Neural crest cell (in vitro differentiated cells): ENCODE measurements at places on chromosomes 5 and 9.

GRCh38 chr5:4737868-4738267, 402.3 kb upstream of the ADAMTS16 start:
- no peak for DNase-seq

DNA sequence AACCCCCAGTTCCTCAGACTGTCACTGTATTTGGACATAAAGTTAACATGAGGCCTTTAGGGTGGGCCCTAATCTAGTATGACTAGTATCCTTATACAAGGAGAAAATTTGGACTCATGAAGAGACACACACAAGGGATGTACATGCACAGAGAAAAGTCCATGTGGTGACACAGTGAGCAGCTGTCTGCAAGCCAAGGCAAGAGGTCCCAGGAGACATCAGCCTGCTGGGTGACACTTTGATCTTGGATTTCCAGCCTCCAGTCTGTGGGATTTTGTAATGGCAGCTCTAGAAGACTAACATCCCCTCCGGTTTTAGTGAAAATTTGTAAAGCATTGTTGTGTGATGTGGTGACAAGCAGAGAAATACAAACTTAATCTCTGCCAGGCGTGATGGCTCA, 66.1 kb downstream of the RAI14 start:
- no peak for DNase-seq

DNA sequence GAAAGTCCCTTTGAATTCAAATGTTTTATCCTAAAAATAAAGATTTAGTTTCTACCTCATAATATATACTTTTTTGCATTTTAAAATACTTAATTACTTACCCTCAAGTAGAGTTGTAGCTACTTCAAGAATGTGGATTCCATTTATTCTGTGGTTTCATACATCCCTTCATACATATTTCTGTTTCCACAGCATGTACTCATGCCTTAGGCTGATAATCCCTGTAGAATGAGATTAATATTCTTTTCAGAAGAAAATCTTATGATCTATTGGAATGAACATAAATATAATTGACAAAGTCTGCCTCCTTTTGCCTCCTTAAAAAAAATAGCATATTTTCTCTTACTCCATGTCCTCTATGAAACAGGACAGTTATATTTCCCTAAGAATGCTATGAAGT, 465.7 kb downstream of the DTWD2 start:
- DNase-seq, result no peak

DNA sequence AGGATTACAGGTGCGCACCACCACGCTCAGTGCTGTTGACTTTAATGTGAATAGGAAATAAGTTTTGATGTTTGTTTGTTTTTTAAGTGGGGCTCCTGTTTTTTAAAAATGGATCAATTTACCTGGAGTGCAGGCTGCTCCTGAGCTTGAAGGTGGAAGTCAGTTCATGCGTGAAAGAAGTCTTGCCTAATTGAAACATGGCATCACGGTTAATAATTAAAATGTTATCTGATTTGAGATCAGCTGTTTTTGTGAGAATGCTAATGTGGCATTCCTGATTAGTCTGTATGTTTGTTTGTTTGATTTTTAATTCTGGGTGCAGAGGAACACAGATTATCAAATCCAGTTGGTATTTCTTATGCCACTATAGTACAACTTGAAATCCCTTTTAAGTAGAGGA, 6.5 kb downstream of the SFXN1 start:
- DNase-seq, result no peak

GRCh38 chr9:35426627-35427026, 63.3 kb upstream of the RUSC2 start:
- no peak for DNase-seq

DNA sequence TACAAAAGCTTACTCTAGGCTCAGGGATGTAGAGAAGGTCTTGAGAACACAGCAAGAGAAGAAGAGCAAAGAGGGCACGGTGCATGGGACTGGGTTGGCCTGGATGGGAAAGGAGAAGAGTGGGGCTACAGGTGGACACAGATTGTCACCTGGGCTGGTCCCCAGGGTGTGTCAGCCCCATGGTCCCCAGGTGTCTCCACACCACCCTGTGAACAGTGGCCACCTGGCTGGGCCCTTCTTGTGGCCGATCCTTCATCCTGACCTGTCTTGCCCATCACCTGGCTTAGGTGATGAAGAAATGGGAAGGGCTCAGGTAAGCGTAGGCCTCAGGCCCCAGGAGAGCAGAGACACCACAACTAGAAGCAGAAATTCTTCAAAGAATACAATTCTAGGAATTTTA, 188.9 kb downstream of the TENT4A start:
- no peak for DNase-seq

DNA sequence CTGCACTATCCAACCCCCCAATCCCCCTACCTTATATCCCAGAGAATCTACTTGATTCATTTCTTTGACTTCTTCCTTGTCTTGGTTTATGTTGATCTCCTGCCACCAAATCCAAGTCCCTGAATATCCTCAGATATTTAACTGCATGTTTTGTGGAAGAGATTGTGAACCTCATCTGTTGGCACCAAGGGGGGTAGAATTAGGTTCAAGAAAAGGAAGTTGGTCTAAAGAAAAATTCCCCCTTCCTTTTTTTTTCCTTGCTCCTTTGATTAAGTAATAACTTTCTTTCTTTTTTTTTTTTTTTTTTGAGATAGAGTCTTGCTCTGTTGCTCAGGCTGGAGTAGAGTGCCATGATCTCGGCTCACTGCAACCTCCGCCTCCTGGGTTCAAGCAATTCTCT, 526 bp upstream of the CD14 start:
- no peak for DNase-seq

- DNase-seq, result no peak
Observed at GRCh38 chr5:149298842-149299404, 27.3 kb downstream of the AFAP1L1 start.

DNA sequence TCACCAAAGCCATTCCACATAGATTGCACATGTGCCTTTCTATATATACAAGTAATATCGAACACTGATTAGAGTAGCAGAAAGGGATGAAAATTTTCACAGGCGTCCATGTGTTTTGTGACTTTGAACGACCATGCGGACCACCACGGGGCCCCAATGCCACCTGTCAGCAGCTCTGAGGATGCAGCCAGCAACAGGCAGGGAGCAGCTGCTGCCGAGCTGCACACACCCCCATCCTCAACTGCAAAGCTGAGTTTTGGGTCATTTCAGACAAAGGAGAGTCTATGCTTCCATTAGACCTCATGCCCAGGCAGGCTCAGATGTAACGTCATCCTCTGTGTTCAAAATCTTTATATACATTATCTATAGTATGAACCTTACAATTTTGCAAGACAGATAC, 503.8 kb downstream of the IRX1 start:
- no peak for DNase-seq

GRCh38 chr5:5456858-5457257, 34.4 kb downstream of the ICE1 start:
- DNase-seq, result no peak

DNA sequence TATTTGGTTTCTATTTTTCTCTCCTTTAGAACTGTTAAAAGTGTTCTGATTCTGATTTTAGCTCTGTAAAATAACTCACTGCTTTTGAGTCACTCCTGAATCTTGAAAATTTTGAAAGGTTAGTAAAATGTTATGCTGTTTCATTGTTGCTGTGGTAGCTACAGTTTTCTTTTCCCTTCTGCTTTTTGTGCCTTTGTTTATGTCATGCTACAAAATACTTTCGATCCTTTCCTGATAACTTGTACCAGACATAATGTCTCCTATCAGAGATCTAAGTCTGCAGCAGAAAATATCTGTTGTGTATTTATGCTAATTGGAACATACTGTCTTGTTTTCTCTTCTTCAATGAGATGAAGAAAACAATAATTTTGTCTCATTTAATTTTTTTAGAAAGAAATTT, 26.9 kb upstream of the CEP120 start:
- no peak for DNase-seq

DNA sequence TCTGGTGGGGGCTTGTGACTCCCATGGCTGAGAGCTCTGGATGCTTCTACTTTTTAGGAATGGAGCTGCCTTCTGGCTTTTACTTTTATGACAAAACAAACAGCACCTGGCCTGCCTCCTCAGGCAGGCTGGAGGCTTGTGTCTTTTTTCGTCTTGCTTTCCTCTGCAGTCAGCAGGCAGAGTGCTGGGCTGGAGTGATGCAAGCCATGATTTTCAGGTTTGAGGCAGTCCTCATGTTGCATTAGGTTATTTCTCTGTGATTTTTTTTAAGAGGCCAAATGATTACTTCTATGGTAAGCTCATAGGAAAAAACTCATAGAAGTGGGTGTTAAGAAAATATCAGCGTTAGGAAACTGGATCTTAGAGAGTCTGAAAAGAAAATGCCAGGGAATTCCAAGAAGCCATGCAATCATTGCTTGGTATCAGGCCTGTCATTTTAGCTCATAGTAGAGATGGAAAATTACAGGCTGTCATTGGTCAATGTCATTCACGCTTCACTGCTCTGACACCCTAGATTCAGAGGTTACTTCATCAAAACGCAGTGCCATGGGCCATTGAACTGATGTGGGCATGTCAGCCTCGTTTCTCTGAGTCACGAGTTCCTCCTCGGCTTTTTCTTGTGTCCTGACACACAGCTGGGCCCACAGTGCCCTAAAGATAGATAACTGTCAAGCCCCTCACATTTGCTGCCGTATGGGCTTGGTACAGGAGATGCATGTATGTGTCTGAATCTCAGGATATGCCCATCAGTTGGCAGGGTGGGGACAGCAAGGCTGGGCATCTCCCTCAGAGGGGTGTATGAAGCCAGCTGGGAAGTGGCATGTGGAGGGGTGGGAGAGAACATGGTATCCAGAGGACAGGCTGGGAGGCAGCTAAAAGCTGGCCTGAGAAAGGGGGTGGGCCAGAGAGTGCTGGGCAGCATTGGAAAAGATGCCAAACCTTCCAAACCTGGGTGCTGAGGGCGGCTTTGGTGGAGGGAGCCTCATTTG, 151.8 kb downstream of the HSPA4 start:
- no peak for DNase-seq

- no peak for DNase-seq
Observed at GRCh38 chr5:139605887-139606286, 42.3 kb upstream of the CXXC5 start.

DNA sequence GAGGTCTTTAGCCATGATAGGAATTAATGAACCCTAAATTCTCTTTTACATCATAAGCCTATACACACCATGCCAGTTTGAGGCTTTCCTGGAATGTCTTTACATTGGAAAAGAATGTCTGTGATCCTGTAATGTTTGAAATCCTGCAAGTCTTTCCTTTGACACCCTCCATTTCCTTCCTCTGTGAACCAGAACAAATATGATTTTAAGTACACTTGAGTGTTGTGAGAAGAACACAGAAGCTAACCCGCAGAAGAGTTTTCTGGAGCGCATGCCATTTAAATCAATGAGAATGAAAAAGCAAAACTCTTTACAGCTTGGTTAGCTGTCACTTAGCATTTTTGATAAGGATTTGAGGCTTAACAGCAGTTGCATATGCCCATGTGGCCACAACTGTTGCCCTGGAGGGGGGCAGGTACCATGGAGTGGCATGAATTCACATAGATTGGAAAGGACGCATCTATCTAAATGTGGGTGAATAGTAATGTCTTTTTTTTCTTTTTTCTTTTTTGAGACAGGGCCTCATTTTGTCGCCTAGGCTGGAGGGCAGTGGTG, 372.6 kb downstream of the KDM4C start:
- DNase-seq, result no peak

GRCh38 chr5:125348936-125349831, 602.7 kb upstream of the ZNF608 start:
- no peak for DNase-seq

GRCh38 chr5:66789434-66789833, 193.2 kb downstream of the MAST4 start:
- no peak for DNase-seq

GRCh38 chr9:89278997-89279739, 31.8 kb upstream of the CKS2 start:
- peak; percentile 31 for DNase-seq

GRCh38 chr5:40776658-40776977, 20.9 kb upstream of the TTC33 start:
- DNase-seq, result no peak

- no peak for DNase-seq
Observed at GRCh38 chr5:166188501-166189325, 2102.7 kb upstream of the WWC1 start.

DNA sequence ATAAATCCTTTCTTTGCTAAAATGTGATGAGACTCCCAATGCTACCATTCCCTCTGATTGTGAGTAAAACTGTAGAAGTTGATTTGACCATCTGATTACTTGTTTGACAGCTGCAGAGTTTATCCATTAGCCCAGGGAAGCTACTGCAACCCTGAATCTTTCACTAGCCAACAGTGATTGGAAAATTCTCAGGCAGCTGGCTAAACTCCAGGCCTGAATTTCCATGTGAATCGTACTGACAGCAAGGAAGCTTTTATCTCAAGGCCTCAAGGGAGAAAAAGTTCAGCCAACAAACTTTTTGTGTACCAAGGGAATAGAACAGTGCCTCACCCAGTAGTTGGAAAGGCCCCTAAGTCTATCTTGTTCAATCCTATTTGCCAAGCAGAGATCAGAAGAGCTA, 246.7 kb upstream of the TRPM3 start:
- no peak for DNase-seq

DNA sequence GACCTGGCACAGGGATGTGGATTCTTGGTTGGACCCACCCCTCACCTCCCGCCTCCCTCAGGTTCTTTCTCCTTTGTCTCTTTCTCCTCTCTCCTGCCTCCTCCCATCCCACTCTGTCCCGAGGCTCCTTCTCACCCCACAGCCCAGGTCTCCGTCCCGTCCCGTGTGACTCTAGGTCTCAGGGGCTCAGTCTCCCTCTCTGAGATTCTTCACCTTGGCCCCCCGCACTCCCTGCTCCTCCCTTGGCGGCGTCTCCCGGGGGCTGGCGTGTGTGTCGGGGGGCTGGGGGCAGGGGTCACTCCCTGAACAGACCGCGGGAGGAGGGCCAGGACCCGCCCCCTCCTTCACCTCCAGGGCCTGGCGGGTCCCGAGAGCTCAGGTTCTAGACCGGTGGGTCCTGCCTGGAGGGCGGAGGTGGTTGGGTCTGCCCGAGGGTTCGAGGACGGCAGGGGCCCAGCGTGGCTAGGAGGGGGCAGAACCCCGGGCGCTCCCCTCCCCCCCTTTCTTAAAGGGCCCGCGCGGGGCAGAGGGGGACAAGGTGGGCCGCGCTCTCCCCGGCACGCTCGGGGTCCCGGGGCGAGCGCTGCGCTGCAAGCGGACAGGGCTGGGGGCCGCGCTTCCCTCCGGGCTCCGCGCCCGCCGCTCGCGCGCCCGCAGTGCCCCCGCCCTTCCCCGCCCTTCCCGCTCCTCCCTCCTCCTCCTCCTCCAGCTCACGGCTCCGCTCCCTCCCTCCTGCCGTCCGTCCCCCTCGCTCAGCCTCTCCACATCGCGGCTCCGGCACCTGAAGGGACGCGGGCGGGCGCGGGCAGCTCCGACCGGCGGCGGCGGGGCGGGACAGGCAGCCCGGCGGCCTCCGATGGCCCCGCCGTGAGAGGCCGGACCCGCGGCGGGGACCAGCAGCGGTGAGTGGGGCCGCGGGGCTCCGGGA, at the start of gene PSD2:
Gene PSD2 (plus strand): TSS at position 735 of the 928 bp plus-strand sequence. CDS start 13,633 bp downstream, outside the sequence.
- DNase-seq, result no peak

- no peak for DNase-seq
Observed at GRCh38 chr5:105409695-105410094, 1847.1 kb upstream of the NUDT12 start.

DNA sequence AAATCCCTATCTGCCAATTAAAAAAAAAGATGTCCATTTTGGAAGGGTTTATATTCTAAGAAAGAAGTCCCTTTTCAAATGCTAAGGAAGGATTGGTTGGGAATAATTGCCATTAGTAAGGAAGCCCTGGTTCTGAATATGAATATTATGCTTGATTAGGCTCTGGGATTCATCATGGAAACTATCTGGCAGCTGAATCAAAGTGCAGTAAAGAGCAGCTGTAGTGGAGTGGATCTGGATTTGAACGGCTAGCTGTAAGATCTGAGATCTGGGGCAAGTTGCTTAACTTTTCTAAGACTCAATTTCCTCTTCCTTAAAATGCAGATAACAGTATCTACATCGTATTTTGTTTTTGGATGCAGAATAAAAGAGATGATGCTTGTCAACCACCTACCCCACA, 10.5 kb downstream of the IL12B start:
- no peak for DNase-seq
